ENCODE measurements at places on chromosomes 2 and 18.

DNA sequence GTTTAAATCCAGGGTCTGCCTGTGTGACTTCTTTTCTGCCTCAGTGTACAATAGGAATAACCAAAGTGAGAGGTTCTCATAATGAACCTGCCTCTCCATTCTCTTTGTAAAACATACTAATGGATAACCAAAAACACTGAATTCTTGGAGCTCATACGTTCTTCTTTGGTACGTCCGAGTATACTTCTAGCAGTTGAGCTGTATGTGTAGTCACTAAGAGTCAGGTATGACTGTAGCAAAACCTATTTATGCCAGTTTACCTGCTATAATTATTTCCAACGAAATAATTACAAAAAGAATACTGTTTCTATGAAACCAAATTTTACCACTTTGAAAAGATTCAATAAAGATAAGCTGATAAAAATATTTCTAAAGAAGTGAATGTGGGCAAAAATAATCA lies 109.2 kb downstream of the IKZF2 start:
- DNase-seq: no peak

GRCh38 chr2:144553379-144553778 lies 33.5 kb upstream of the ZEB2 start:
- peak; percentile 91 for DNase-seq

DNA sequence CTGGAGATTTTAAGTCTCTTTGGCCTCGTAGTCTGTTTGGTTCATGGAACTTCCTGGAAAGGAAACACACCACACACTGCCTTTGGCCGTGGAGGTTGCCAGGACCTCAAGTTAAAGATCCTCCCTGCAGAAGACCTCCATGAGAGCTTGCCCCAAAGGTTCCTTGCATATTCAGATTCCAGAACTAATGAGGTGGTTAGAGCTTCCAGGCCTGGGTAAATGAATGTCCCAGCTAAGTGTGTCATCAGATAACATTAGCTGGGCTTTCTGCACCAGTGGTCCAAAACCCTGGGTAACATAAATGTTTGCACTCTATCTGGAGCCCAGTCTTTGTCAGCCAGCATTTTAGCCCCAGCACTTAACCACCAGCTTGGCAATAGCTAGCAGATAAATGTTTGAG lies 122.1 kb upstream of the EML6 start:
- DNase-seq: no peak

DNA sequence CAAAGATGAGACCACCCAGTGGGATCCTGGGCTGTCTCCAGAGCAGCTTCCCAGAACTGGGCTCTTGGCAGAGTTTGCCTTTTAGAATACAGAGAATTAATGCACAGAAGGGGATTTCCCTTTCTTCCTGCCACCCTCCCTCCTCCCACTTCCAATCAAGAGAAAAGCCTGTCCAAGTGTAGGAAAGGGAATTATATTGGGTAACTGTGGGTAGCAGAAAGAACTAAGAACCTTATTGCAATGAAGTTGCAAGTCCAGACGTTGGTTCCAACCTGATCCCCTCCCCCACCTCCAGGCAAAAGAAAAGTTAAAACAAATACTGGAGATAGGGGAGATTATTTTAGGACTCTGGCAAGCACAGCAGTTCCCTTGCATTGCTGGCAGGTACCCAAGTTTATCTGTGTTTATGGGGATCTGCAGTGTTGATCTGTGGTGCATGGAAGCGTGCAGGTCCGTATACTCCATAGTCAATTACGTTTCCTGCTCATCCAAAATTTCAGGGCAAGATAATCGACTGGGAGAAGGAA lies 114.3 kb downstream of the PRKCE start:
- no peak for DNase-seq

- DNase-seq: no peak
Measured at GRCh38 chr2:172429301-172429968, 2.0 kb downstream of the ITGA6 start.

Measured in AG04449 (cell line).